Vagina (tissue), 2 donors: ENCODE measurements at places on chromosomes 6 and 20.

DNA sequence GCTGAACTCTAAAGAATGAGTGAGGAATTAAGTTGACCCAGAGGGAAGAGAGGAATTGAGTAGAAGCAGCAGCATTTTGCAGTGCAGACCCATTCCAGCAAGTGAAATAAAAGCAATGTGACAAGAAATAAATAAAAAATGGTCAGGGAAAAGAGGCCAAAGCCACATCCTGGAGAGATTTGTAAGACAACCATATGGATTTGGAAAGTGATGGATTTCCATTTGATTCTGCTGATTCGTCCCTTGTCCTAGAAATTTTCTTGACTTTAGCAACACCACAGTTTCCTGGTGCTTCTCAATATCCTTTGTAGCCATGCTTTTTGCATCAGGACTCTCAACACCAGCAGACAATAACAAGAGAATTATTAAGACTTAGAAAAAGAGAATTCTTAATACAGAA is 29.8 kb downstream of the ANKEF1 start:
- no peak for DNase-seq

- DNase-seq, result no peak
Observed at GRCh38 chr6:150924808-150925589, 59.5 kb downstream of the MTHFD1L start.

DNA sequence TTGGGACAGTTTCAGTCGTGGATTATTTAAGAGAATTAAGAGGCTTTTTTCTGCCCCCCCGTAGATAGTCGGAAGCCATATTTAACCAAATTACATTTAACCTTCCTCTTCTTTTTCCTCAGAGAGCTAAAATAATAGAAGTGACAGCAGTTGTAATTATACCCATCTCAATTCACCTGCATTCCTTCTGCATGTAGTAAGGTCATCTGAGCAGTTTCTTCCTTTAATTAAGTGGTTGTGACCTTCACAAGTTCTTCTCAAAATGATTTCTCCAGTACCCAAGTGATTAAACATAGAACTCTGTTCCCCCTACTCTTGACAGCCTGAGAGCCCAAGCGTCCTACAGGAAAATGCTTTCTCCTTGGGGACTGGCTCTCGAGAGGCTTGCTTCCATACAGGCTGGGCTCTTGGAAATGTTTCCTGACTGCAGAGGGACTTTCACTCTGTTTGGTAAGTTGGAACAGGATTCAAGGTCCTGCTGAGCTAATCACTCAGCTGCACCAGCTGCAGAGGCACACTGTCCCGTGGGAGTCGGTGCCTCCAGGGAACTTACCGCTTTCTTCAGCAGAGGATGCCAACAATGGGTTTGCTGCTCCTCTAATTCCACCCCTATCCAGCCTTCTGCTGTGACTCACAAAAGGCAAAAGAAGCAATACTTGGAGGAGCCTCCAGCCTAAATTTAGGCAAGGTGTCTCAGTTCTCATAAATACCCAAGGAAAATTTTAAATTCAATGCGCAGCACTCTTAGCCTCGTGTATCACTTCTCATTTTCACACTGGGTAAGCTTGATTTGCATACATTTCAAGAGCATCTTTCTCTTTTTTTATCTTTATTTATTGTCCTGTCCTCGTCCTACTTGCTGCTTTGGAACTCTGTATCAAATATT is 414.9 kb downstream of the KIF16B start:
- no peak for DNase-seq

GRCh38 chr20:36167902-36168503 is 13.5 kb downstream of the EPB41L1 start:
- DNase-seq, result no peak

- DNase-seq, result no peak
Observed at GRCh38 chr6:91562955-91563354, 976.1 kb upstream of the MAP3K7 start.

DNA sequence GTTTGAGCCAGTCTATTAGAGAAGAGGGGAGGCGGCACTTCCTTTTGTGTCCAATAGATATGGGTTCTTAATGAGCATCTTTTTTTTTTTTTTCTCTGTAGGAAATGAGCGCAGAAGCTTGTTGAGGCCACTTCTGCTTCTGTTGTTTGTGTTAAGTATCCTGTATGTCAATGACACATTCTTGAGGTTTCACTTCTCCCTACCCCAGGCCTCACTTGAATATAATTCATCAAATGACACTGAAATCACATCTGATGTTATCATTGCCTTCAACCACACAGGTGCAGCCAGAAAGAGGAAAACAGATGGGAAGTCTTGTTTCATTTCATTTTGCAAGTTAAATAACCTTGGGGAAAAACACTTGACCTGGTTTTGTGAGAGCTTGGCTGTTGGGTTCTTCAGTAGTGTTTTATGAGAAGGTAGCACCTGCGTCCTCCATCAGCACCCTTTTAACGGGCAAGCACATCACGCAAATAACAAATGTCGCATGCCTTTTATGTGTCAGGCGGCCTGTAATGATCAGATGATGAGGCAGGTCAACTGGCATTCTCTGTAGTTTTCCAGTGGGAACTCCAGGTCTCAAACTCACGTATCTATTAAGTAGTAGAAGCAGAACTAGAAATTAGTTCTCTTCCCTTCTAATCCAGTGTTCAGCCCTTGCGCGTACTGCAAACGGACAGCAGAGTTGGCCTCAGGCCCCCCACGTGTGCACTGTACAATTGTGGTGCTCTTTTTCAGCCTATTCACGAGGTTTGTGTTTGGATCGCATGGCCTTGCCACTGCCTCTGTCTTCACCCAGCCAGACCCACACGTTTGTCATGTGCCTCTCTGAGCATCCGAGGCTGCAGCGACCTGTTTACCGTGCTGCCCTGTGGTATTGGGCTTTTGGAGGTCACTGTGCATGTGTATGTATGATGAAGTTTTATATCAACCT is 23.5 kb downstream of the PLEKHG1 start:
- DNase-seq, result no peak

DNA sequence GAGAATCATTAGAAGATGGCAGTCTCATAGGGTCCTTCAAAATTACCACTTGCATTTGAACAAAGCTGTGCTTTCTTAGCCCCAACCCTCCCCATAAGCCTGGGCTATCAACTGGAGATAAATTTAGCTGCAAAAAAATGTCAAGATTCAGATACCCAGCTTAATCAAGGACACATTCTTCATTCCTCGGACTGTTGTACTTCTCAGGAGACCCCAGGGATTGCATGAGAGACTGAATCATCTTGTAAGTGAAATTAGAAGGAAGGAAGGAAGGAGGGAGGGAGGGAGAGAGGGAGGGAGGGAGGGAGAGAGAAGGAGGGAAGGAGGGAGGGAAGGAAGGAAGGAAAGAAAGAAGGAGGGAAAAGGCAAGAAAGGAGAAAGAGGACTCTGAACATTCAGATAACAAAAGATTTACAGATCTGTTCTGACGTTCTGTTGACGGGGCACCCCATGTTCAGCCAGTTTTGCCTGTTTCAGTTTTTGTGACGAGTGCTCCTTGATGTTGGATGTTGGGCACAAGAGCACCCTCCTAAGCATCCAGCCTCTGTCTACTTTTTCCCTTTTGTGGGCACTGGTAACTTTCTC is 498.7 kb downstream of the PREX1 start:
- DNase-seq, result no peak

- DNase-seq, result no peak
Observed at GRCh38 chr6:14440940-14441781, 323.6 kb downstream of the CD83 start.

- DNase-seq, result no peak
Observed at GRCh38 chr6:143539734-143540133, 28.2 kb upstream of the FUCA2 start.

GRCh38 chr6:54157405-54157804 is 46.2 kb downstream of the MLIP start:
- no peak for DNase-seq

DNA sequence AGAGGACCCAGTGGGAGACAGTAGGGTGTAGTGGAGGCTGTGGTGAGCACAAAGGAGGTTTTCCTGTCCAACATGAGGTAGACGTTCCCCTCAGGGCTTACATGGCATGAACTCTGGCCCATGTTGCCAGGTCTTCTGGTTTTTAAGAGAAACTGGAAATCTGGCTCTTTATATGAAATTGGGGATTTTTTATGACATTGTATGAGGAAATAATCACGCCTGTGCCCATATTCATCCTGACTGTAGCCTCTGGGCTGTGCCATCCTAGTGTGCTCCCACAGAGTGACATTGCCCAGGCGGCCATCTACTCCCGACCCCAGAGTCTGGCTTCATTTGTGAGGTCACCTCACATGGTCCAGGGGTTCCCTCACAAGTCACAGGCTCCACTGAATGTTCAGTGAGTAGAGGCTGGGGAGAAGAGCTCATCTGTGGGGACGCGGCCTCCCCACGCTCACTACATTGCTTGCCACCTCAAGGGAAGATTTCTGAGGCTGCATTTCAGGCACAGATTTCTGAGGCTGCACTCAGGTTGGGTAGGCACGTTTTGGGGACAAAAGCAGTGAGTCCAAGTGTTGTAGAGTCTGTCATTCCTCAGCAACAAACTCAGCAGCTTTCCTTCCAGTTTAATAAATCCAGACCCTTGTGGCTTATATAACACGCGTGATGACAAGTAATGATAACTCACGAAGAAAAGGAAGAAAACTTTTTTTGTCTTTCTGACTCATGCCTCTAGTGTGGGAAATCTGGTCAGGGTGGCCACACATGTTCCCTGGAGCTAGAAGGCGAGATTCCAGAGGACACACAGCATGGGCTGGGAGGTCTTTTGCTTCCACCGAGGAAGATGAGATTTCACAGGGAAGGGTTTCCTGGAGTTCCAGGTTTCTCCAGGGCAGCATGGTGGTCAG is 41.7 kb downstream of the SLC24A3 start:
- DNase-seq, result peak; percentile 88

DNA sequence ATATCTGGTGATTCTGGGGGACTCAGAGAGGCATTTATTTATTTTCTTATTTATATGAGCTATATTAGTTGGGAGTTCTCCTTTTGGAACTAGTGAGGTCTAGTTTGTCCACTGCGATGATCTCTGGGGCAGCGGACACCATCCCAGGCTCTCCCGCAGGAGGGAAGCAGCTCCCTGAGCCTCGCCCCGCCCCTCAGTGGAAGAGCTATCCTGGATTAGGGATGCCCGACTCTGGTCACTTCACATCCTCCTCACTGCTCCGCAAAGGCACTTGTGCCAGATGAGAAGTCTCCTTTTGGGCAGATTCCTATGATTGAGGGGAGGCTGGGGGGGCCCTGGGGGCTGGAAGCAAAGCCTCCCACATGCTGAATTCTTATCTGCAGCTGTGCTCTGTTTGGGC is 3.6 kb upstream of the MAS1 start:
- DNase-seq, result no peak

- no peak for DNase-seq
Observed at GRCh38 chr6:11855743-11856142, 77.1 kb upstream of the ADTRP start.

- DNase-seq, result no peak
Observed at GRCh38 chr20:53841741-53842140, 228.7 kb downstream of the BCAS1 start.

GRCh38 chr6:82129797-82130196 is 117.7 kb downstream of the IBTK start:
- no peak for DNase-seq

GRCh38 chr6:61909486-61909885 is 376.5 kb downstream of the KHDRBS2 start:
- DNase-seq, result no peak

- DNase-seq, result no peak
Observed at GRCh38 chr6:134925800-134926199, 24.1 kb downstream of the ALDH8A1 start.

- no peak for DNase-seq
Observed at GRCh38 chr6:30690403-30691207, at the start of gene NRM. Gene NRM, minus strand, starts transcription at chr6:30690984. Its CDS starts 10 bp downstream, at chr6:30690974.

GRCh38 chr6:21772884-21773575 is 179.5 kb downstream of the SOX4 start:
- DNase-seq, result no peak

DNA sequence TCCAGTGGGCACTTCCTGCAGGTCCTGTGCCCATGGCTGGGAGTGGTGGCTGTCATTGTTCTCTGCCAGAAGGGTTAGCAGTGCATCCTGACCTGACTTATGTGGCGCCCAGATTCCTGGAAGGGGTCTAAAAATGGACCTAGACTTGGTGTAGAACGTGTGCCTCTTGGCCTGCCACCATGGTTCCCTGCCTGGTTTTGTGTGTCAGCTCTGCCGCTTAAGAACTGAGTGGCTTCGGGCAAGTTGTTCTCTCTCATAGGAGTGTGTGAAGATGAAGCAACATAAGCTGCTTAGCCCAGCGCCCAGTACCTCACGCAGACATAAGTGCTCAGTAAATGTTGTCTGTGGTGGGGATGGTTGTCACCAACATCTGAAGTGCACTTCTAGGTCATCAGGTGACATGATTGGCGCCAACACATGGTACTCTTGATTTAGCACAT is 52.1 kb downstream of the PTPN1 start:
- no peak for DNase-seq

- no peak for DNase-seq
Observed at GRCh38 chr6:21149470-21149869, 444.1 kb upstream of the SOX4 start.

DNA sequence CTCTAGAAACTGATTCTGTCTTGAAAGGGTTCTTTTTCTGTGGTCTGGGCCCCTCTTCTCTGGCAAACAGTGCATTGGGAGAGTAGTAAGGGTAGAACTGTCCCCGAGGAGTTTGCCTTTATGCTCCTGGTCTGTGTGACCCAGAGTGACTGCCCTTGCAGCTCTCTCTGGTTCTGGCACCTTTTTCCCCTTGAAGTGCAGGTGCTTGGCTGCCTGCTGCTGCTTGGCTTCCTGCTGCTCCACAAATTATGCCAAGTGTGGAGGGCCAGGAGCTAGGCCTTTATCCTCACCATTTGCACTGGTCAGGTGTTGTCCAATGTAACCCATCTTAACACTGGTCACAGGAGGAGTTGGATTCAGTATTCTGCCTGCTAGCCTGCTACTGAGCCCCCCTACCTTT is 11.2 kb downstream of the KIZ start:
- DNase-seq, result no peak

DNA sequence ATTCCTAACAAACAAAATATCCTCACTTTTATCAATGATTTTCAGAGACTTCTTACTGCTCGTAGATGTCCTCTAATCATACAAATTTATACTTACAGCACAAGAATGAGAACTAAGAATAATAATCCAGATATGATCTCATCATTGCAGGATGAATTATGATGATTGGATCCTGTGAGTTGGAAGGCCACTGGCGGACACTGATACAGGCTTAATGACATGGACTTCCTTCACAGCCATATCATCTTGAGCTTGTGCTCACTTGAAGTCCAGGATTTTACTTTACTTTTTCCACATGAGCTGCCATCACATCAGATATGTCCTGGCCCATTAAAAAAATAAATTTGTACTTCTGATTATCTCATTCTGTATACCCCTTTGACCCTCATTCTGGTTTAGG is 94.3 kb downstream of the NKAIN2 start:
- no peak for DNase-seq

DNA sequence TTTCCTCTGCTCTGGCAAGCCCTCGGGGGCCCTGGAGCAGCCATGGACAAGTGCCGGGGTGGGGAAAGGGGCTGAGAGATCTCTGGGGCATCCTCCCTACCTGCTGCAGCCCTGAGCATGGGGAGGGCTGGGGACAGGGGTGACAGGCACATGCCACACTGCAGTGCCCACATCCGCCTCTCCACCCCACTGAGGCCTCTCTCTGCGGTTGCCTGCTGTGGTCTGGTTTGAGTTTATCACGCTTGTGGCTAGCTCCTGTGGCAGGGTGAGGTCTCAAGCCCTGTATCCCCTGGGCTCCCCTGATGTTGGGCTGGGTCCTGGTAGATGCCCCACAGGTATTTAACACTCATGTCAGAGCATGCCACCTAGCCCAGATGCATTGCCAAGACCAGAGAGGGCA is 52.9 kb upstream of the MLN start:
- DNase-seq, result no peak

- DNase-seq, result no peak
Observed at GRCh38 chr20:61932199-61932592, 133.5 kb downstream of the TAF4 start.
